ENCODE measurements at places on chromosomes 4 and X.

- DNase-seq, result no peak
Observed at GRCh38 chr4:143344041-143344440, 7.4 kb downstream of the GAB1 start.

DNA sequence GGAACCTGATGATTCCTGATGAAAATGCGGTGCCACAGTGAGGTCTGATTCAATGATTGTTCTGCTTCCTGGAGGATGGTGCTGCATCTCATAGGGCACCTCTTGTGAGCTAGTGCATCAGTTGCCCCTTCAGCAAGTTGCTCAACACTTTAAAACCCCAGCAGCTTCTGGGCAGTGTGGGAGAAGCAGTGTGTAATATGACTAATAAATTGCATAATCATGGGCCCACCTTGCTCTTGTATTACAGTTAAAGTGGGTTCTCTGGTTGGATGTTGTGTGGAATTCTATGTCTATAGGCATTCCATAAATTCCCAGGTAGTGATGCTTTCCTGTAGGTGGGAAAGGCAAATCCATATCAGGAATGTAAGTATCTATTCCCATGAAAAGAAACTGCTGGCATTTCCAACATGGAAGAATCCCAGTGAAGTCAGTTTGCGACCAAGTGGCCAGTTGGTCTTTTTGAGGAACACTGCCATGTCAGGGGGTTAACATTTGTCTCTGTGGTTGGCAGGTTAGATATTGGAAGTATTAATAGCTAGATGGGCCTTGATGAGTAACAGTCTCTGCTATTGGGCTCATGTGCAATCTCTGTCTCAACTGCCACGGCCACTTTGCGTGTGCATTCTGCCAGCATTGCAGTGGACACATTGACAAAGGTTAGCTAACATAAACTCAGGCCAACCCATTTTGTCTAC is 121.1 kb upstream of the OTUD4 start:
- DNase-seq, result no peak

- no peak for DNase-seq
Observed at GRCh38 chr4:20641976-20642375, 58.3 kb upstream of the PACRGL start.

GRCh38 chrX:133923113-133923512 is 62.3 kb downstream of the GPC3 start:
- DNase-seq, result no peak

DNA sequence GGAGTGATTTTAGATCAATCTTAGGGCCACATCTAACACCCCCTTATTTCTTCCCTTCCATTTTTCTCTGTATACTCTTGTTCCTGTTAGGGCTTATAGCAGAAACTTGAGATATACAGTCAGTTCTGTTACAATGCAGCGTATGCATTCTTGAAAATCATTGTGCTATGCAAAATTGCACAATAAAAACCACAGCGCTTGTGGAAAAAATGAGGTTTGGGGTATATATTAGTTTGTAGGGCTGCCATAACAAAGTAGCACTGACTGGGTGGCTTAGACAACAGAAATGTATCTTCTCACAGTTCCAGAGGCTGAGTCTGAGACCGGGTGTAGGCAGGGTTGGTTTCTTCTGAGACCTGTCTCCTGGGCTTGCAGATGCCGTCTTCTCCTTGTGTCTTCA is 59.0 kb downstream of the WWC2 start:
- DNase-seq, result no peak
